Brain pericyte (primary cell): ENCODE measurements at places on chromosomes 13 and 19.

DNA sequence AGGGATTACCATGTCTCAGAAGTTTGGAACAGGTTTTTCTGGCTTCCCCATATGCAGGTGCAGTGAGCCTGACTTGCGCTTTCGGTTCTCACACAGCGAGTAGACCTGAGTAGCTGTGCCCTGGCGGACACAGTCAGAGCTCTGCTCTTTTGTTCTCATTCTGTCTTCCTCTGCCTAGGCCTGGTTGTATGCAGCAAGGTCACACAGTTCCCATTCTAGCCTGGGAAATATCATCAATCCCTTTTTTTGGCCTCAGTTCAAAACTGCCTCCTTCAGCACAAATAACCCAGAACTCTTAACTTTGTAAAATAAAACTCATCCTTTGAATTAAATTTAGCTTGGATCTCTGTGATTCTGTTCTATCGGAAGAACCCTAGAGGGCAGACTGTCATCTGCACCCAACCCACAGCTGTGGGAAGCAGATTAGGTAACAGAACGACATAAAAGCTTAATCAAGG lies 10.2 kb downstream of the OXGR1 start:
- DNase-seq, result no peak

DNA sequence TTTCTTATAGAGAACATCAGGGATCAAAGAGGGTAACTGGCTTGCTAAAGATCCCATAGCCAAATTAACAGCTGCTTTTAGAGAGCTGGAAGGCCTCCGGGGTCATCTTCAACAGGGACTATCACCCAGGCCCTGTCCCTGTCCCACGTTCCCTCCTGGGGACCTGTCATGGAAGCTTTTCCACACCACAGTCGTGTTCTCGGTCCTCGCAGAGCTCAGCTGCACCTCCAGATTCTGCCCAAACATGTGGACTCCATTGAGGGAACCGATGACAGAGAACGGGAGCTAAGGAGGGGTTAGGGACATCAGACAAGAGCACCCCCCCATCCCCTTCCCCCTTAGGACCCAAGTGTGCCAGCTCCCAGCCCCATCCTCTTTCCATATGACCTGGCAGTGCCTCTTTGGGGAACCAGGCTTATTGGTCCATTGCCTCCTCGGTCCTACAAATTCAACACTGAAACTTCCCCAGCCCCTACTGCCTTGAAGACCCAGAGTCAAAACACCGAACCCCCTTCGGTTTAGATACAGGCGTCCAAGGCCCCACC lies 568 bp downstream of the FUZ start:
- no peak for DNase-seq

GRCh38 chr13:24134231-24134630 lies 26.3 kb upstream of the SPATA13 start:
- no peak for DNase-seq

GRCh38 chr13:97226013-97226412 lies 3.9 kb downstream of the MBNL2 start:
- DNase-seq, result no peak

DNA sequence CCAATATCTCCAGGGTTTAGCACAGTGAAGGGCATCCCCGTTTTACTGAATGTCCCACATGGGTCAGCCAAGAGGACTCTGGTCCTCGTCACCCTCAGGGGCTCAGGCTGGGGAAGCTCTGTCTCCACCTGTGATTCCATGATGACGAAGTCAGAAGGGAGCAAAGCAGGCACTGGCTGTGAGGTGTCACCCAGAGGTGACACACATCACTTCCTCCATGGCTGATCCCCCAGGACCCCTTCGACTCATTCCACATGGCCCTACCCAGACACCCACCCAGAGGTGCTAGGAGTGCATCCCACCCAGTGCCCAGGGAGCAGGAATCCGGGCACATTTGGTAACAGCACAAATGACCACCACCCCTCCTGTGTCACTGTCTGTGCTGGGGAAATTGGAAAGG lies 145.2 kb upstream of the VSTM2B start:
- DNase-seq, result no peak
